Inflammatory macrophage treated with lipopolysaccharide for 4 hours (primary cell): ENCODE measurements at places on chromosomes 13 and 19.

DNA sequence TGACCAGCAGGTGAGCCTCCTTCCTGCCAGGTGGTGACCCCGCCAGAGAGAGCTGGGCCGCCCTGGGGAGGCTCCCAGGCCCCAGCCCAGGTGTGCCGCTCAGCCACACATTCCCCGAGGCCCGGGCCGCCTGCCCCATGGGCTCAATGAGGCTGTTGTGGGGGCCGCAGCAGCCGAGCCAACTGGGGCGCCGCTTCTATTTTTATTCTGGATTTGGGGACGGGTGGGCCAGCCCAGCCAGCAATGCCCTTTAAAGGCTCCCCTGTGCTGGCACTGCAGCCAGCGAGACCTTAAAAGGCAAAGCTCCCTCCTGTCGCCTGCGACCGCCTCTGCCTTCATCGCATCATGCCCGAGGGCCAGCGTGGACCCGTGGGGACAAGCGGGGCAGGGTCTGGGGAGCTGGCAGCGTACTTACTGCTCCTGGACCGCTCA, 17.7 kb upstream of the CRTC1 start:
- DNase-seq = no peak

- DNase-seq = no peak
Observed at GRCh38 chr13:52830946-52831345, 17.5 kb downstream of the PCDH8 start.

DNA sequence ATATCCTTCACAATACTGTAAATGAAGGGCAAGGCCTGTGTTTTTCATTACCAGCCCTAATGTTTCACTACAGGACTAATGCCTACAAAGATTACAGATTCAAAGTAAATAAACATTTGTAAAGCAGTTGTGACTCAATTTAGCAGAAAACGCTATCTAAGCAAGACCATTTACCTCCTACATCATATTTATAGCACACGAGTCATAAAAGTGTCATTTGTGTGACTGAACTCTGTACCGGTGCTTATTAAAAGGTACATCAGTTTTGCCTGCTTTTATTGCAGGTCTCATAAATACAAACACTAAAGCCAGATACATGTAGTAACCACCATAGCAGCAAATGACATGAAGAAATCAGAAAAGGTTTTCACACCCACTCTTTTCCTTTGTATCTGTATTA, 61.5 kb upstream of the SLC15A1 start:
- no peak for DNase-seq

- DNase-seq = peak; percentile 33
Observed at GRCh38 chr19:6055013-6055795, 55.1 kb downstream of the RFX2 start.

GRCh38 chr19:30036154-30037129, 94.4 kb downstream of the URI1 start:
- DNase-seq = no peak

GRCh38 chr13:84933797-84934196, 865.4 kb downstream of the SLITRK6 start:
- DNase-seq = no peak

DNA sequence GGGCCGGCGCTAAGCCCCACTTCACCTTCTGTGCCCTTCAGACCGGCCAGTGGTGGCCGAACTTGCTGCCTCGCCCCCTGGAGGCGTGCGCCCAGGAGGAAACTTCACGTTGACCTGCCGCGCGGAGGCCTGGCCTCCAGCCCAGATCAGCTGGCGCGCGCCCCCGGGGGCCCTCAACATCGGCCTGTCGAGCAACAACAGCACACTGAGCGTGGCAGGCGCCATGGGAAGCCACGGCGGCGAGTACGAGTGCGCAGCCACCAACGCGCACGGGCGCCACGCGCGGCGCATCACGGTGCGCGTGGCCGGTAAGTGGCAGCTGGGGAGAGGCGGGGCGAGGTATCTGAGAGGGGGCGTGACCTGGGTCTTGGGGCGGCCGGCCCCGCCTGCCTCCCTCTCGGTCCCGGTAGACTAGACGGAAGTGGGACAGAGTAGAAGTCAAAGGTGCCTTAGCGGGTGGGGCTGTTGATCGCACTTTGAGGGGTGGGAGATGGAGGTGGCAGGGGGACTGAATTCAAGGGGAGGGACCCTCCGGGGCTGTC, 5.6 kb downstream of the ICAM5 start:
- DNase-seq = peak; percentile 55
